ENCODE measurements at places on chromosomes 5 and 9.

DNA sequence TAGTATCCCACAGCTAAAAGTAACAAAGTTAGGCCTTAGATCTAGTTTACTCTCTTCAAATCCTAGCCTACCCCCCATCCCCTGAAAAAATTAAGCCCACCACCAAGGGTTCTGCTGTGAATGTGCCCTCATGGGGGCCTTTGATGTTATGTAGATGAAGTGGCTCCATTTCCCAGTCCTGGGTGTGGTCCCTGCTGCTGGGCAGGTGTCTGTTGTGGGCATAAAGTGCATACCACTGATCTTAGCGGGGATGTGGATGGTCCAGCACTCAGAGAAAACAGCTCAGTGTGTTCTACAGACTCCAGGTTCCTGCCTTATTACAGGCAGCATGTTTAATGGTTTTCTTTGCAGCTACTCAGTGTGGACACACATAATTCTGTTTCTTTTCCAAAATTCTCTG lies 1.9 kb downstream of the PCBD2 start:
- DNase-seq = no peak

DNA sequence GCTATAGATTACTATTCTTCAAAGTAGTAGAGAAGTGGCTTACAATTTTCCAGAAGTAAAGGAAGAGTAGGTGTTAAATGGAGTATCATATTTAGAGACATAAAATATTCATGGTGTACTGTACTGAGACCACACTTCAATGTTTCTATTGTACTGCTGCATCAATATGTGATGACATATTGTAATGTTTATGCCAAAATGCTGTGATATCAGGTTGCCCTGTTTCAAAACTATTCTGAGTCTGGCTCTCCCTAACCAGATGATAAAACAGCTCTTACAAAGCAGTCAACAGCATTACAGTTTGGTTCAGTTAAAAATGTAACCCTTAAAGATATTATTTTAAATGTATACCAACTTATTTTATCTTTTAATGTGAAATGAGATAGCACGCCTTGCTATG lies 30.8 kb upstream of the ACOT12 start:
- DNase-seq = no peak

GRCh38 chr5:34957857-34958690 lies 28.7 kb downstream of the DNAJC21 start:
- DNase-seq = no peak

DNA sequence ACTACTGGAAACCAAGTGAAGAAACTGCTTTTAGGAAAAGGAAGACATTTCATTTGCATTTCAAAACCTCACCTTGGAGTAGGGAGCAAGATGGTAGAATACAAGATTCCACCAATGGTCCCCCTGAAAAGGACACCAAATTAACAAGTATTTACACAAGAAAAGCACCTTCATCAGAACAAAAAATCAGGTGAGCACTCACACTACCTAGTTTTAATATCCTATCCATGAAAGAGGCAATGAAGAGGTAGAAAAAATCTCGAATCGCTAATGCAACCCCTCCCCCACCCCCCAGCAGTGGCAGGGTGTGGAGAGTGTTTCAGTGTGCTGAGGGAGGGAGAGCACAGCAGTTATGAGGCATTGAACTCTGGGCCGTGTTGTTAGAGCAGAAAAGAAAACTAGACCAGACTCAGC lies 1397.0 kb upstream of the C9orf72 start:
- DNase-seq = no peak

- no peak for DNase-seq
Measured at GRCh38 chr5:113330533-113331208, 104.1 kb downstream of the TSSK1B start.

GRCh38 chr9:113580041-113580953 lies 116.8 kb downstream of the RGS3 start:
- DNase-seq = peak; percentile 50

Data from stimulated activated CD8-positive, alpha-beta memory T cell treated with anti-CD3 and anti-CD28 coated beads, Interleukin-4, amount 100 ng/mL, for 4 hours (primary cell).